ENCODE measurements at places on chromosomes 12 and 14.

DNA sequence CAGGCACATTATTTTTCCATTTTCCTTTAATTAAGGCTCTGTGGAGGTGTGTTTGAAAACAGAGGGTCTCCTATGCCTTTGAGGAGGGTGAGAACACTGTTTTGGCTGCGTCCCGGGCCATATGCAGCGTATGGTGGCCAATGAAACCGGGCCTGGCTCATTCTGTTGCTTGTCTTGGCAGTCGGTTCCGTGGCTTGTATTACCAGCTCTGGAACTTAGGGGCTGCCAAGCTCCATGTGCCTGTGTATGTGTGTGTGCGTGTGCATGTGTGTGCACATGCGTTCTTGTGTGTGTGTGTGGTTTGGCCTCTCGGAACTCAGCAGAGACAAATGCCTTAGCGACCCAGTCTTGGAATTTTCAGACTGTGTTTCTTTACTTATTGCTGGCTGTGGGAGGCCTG lies 2.7 kb downstream of the JDP2 start:
- DNase-seq: no peak

GRCh38 chr12:102811110-102811737 lies 105.8 kb downstream of the PAH start:
- no peak for DNase-seq

GRCh38 chr12:68306564-68306963 lies 25.6 kb downstream of the MDM1 start:
- no peak for DNase-seq

DNA sequence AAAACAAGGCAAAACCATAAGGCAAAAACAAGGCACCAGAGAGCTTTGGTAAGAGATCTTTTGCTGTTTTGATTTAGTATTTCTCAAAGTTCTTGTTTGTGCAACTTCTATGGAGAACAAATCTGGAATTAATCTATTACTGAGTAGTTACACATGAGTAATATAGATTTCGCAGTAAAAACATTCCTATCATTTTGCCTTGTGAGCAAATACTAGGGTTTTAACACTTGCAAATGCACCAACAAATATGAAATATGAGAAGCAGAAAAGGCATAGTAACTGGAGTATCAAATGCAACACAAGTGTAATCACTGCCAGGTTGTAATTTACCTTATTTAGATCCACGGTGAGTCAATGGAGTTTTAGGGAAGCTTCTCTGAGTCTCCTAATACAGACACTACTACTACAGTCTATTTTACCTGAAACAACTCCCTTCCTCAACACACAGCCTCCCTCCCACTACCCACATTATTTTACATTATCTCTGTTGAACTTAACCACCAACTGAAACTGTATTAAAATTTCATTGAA lies 324.1 kb downstream of the FLRT2 start:
- DNase-seq: no peak

DNA sequence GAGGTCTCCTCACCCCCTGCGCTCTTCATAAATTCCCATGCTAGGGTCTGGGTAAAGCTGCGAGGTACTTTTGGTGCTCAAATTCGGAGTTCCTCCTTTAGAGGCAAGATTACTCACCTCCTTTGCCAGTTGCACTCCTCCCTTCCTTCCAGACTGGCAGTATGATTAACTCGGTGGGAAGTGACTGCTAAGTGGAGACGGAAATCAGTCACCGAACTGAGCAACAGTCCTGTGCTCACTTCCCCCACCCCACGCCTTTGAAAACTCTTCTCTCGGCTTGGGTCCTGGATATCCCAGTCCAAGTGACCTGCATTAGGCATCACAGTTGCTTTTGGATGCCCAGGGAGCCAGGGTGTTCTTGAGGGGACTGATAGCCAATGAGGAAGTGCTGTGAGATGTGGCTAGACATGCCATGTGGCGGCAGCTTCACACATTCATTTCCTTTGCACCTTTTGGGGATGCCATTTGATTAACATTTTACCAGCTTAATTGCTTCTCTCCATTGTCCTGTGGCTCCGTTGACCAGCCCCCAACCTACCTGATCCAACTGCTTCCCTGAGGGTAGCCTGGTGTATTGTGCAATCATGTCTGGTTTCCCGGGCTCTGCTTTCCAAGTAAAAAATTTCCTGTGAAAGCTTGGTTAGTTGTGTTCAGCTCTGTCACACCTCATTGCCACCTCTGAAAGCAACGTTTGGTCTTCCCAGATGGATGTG lies 840 bp downstream of the PNP start:
- peak; percentile 81 for DNase-seq

DNA sequence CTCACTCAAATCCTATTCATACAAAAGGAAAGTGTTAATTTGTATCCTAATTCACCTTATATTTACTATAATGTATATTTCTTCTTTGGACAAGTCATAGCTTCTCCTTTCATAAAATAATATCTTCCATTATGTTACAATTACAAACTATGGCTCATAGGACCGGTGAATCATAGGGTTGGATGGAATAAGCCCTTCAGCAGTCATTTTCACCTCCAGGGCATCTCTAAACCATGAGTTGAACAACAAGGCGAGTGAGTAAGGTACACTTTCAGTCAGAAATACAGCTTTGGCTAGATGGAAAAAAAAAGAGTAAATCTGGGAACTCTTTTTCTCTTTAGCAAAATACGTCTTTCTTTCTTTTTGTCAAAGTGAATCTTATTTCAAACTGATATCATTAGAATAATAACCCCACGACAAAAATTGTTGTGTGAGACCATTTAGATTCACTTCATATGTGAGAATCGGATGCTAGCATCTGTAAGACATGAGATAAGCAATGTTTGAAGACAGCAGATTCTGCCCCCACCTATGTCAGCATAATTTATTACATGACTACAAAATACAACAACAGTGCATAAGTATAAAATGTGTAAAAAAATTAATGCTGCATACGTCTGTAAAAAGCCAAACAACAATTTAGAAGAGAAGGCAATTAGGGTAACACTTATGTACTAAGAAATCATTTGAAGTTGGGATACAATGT lies 184.4 kb upstream of the SLC38A2 start:
- no peak for DNase-seq

DNA sequence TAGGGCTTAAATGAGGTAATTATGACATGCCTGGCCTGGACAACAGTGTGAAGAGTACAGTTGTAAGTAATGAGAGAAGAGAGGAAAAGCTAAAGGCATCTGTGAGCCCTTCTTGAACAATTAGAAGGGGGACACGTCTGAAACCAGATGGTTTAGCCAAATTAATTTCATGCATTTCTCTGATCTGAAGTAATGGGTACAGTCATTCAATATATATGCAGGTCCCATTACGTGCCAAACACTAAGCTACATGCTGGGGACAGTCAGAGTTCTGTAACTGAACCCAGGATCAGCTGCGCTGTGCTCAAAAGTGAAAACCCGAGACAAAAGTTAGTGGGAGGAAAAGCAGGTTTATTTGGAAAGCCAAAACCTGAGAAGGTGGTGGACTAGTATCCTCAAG lies 207.2 kb upstream of the TMTC1 start:
- DNase-seq: no peak

DNA sequence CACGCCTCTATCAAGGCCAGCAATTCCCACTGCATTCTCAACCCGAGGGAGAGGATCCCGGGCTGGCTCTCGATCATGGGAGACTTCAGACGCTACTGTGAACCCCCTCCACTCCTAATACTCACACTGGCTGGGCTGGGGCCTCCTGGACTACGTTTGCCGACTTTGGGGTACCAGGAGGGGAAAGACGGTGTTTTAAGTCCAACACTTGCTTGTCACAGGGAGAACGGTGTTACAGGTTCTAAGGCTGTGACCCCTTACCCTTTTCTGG lies 463 bp downstream of the NACA start:
- no peak for DNase-seq

DNA sequence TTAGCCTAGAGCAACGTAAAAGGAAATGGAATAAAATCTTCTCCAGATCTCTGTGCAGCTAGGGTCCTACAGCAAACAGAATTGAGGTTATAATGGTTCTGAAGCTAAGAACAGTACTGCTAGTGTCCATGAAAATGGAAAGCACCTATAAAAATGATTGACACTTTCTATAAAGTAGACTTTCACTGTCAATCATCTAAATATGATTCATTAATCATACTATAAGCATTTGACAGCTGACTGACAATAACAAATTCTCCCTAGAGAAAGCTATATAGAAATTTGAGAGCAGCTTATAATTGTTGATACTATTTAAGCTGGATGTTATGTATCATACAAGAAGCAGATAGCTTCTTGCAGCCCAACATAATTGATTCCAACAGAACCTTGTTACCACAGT lies 80.9 kb downstream of the PDZRN4 start:
- no peak for DNase-seq
